Stimulated activated CD8-positive, alpha-beta memory T cell treated with anti-CD3 and anti-CD28 coated beads, Interleukin-2, amount 100 ng/mL, for 1 hour (primary cell): ENCODE measurements at places on chromosomes 1 and 21.

GRCh38 chr21:46048926-46049889, 48.7 kb upstream of the COL6A2 start:
- no peak for DNase-seq

DNA sequence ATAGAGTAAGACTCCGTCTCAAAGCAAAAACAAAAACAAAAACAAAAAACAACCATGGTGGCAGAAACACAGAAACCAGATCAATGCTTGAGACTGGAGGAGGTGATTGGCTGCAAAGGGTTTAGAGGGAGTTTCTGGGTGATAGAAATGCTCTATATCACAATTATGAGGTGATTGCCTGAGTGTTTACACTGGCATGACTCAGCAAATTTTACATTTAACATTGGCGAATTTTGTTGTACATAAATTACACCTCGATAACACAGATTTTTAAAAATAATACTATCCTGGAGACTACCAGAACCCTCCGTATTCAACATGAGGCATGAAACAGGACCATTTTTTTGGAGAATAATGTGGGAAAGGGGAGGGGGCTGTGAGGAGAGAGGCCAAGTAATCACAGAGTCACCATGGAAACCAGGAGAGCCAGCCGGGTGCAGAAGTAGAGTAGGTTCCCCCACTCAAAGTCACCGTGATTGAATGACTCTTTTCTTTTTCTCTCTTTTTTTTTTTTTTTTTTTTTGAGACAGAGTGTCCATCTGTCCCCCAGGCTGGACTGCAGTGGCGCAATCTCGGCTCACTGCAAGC, 24.3 kb downstream of the HEYL start:
- no peak for DNase-seq

DNA sequence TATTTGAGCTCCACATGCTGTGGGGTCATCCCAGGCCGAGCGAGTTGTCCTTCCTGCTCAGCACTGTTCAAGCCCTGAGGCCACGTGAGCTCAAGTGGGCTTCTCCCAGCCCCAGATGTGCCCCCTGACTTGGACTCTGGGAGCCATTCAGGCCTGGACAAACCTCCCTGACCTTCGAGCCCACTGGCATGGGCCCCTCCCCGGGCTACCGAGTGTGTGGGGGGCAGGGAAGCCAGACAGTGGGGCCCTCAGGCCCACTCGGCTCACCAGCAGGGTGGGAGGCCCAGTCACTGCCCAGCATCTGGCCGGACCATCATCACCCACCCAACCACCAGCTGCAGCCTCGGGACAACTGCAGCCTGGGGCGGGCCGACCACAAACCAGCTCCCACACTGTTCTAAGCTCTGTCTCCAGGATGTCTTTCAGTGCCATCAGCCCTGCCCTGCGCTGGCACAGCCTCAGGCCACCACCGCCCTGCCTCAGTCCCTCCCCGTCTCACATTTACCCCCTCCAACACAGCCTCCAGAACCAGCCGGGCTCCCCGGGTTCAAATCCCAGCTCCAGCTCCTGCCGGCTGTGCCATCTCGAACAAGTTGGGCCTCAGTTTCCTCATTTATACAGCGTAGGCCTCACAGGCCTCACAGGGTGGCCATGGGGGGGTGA, 20.9 kb upstream of the PLEKHG5 start:
- DNase-seq, result no peak

- DNase-seq, result no peak
Observed at GRCh38 chr1:118100686-118101514, 84.1 kb downstream of the SPAG17 start.

- no peak for DNase-seq
Observed at GRCh38 chr21:15063081-15063813, 1.6 kb downstream of the NRIP1 start.

DNA sequence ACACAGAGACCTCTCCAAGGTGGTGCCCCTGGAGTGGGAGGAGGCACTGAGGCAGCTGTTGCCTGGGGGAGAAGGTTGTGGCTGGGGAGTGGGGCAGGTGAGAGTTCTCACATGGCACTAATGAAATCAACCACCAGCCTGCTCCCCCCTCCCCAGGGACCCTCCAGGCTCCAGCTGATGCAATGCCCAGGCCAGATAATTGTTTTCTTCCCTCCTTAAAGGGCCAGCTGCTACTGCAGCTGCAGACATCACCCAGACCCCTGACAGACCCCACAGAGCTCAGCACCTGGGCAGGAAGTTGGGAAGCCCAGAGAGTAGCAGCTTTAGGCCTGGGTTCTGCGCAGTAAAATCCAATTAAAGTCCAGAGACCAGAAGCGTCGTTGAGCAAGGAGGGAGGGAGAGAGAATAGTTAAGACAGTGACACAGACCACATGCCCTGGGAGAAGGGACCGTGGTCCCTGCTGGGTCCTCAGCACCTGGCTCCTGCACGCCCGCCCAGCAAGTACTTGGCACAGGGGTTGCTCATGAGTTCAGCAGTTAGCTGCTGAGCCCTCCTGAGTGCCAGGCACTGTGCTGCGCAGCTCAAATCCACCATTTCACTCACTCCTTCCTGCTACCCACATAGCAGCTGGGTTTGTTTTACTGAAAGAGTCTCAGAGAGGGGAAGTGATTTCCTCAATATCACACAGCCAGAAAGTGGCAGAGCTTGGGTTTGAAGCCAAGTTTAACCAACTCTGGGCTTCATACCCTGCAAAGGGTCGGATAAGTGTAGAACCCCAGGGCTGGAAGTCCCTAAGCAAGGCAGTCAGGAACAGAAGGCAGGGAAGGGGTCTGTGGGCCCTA, 1.9 kb downstream of the RIMS3 start:
- DNase-seq, result no peak

DNA sequence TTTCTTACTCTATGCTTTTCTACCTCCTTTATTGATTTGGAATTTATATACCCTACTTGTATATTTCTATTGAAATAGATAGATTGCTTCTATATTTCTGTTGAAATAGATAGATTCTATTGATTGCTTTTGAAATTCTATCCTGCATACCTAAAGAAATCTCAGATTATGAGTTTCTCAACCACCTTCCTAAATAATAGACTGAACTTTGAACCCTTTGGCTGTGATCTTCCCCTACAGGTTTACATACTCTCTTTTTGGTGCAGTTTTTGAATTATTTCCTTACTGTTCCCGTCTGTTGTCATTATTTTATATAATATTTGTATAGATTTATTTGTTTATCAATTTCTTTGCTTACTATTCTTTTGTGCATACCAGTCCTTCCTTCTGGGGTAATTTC, 20.4 kb upstream of the CSF3R start:
- no peak for DNase-seq

DNA sequence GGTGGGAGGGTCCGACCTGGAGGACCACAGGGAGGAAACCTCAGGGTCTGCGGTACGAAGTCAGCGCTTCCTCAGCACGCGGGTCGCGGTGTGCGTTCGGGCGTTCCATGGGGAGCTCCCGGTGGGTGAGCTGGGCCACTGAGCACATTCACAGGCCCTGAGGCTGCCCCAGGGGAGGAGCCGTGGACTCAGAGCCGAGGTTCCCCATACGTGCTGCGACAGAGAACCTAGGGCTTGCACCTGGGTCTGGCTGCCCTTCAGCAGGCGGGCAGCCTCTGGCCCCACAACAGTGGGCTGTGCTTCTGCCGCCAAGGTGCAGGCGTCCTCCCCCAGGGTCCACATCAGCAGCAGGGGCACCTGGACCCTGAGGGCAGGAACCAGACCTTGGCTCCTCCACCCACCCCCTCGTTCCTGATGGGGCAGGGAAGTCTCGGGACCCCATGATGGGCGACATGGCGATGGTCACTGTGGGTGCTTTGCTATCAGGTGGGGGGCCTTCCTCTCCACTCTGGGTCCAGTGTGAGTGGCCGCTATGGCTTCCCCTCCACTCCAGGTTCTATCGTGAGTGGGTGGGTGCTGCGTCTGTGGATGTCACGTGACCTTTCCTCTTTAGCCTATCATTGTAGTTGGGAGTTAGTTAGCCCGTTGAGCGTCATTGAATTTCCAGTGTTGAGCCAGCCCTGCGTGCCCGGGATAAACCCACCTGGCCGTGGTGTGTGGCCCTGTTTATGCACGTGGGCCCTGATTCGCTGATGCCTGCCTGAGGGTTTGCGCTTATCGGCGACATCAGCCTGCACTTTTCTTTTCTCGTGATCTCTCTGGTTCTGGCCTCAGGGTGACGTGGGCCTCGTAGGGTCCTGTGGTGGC, 27.9 kb downstream of the FTCD start:
- DNase-seq, result no peak

DNA sequence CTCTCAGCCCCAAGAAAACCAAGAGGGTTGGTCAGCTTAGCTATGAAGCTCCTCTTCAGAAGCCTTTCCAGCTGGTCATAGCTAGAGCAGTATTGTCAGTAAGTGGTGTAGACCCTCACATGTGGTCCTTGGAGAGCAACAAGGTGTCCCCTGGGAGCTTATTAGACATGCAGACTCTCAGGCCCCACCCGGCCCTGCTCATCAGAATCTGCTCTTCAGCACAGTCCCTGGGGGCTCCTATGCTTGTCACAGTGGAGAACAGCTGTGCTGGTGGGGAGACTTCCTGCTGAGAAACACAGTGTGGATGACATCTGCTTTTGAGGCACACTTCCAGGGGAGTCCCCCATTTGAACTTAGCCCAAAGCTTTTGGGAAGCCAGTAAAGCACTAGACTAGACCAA, 21.9 kb upstream of the NEK2 start:
- no peak for DNase-seq

- DNase-seq, result no peak
Observed at GRCh38 chr1:53765657-53766056, 26.7 kb upstream of the GLIS1 start.

GRCh38 chr1:64209221-64209620, 5.8 kb downstream of the UBE2U start:
- DNase-seq, result no peak

DNA sequence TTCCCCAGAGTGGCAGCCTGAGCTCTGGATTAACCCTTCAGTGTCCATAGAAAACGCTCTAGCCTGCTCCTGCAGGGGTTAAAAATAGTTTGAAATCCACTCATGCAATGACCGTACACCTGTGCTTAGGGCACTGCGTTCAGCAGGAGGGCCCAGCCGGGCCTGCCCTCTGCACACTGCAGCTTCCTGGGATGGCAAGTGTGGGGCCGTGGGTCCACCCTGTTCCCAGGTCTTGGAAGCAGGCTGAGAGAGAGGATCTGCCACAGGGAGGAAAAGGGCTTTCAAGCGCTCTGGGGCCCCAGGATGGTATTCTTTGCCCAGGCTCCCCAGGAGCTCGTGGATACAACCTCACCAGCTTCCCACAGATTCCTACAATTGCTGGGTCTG, 1.5 kb upstream of the S100B start:
- DNase-seq, result no peak

DNA sequence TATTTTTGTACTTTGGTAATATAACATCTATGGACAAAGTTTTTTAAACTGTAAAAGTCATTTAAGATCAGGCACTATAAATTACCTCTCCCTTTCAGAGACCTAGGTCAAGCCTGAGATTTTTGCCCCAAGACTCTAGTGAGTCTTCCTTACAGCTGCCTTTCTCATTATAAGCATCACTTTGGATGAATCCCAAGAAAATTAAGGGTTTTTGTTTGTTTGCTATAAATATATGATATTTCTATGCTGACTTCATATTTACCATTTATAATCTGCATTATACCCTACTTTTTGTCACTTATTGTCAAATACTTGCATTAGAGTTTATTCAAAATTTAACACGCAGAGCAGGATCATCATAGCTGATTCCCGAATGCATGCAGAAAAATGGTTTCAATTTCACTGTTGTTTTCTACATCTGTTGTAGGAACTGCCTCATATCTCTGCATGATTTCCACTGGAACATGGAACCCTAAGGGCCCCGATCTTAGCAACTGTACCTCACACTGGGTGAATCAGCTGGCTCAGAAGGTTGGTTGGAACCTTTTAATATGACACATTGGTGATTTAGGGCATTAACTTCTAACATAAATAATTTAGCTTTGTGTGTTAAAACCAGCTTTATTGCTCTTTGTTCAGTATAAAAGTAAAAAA, 150.0 kb downstream of the ADGRL2 start:
- no peak for DNase-seq

GRCh38 chr1:58395355-58395754, 151.2 kb downstream of the OMA1 start:
- DNase-seq, result no peak

DNA sequence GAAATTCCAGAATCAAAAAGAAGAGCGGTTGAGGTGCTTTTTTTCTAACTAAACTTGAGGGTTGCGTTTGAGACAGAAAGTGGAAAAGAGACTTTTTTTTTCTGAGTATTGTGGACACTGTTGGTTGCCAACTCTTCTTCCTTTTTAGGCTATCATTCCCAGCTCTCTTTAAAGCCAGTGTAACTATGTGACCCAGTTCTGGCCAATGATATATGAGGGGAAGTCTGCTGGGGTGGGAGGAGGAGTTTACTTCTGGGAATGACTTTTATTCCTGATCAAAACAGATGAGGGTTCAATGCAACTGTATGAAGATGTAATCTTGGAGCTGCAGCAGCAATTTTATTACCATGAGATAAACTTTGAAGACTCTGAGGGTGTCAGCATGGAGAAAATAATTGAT, 17.3 kb upstream of the NMNAT2 start:
- DNase-seq, result no peak

GRCh38 chr1:37954316-37954971, 7.6 kb upstream of the INPP5B start:
- no peak for DNase-seq

DNA sequence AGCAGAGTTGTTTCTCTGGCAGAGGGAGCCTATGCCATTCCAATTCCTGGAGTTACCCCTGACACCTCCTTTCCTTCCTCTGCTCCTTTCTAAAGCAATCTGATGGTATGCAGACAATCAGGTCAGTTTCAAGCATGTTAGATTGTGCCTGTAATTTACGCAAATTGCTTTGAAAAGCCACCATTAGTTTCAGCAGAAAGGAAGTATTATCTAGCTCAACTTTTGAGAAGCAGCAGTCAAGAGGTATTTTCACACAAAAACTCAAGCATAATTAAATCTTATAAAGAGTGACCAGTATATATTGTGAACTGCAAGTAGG, 2.2 kb downstream of the ERRFI1 start:
- DNase-seq, result no peak

GRCh38 chr1:6198646-6199297, 623 bp downstream of the RPL22 start:
- no peak for DNase-seq

DNA sequence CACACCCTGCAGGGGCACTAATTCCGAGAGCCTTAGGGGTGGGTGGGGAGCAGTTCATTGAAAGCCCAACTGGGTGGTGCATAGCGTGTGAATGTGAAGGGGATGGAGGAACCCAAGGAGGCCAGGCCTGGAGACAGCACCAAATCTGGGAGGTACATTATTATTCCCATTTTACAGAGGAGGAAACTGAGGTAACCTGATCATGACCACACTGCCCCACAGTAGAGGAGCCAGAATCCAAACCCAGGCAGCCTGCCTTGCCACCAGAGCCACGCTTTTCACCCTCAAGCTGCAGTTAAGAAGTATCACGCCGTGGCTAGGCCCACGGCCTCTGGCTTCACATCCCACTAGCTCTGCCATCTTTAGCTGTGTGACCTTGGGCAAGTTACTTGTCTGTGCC, 633 bp upstream of the BSND start:
- DNase-seq, result no peak

DNA sequence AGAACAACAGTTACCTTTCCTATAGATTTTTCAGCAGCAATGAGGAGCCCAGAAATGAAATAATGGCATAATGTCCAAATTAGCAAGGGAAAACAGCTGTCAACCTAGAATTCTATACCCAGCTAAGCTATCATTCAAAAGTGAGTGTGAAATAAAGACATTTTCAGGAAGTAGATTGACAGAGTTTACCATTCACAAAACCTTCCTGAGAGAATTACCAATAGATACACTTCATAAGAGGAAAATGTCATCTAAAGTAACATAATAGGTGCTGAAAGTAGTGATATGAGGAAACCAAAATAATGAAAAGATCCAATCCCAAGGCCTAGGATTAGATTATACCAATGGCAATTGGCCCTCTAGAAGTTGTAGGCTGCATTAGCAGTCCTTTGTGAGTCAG, 34.6 kb downstream of the OBSCN start:
- no peak for DNase-seq
